ENCODE measurements at places on chromosomes 13 and 19. TPM values are rescaled to one million over a fixed set of nuclear protein-coding genes. Genes with fewer than 3 reads are reported as not detected.

DNA sequence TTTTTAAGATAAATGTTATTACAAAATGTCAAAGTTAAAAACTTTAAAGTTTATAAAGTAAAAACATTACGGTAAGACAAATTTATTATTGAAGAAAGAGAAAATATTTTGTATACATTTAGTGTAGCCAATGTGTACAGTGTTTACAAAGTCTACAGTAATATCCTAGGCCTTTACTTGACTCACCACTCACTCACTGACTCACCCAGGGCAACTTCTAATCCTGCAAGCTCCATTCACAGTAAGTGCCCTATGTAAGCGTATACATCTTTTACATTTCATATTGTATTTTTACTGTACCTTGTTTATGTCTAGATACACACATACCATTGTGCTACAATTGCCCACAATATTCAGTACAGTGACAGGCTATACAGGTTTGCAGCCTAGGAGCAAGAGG, 448.2 kb downstream of the KCTD12 start:
- DNase-seq: no peak

- DNase-seq: peak; percentile 24
These were observed 15.2 kb upstream of the SUPT20H start for GRCh38 chr13:37074703-37075102.

DNA sequence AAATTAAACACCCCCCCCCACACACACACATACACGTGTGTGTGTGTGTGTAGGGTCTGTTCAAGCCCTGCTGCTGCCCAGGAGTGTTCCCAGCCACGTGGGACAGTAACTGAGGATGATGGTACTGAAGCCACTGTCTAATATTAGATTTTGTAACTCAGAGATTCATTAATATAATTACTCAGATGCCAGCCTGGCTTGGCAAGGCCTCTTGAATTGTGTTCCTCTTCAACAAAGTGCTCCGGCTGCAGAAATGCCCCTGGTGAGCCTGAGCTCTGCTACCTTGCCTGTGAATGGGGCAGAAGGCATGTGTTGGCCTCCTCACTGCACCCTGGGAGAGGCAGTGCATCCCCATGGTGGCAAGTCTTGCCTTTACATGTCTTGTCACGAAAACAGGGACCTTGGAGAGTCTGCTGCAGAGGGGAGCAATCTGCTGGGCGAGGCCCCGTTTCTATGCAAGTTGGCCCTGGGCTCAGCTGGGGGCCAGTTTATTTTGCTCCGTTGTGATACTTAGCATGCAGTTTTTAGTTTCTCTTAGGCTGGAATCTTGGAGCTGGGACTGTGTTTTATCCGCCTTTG, 44.0 kb downstream of the NFIX start:
- no peak for DNase-seq

GRCh38 chr13:70311191-70311590, 202.9 kb upstream of the KLHL1 start:
- DNase-seq: peak; percentile 41

GRCh38 chr13:94765814-94766213, 53.5 kb upstream of the SOX21 start:
- no peak for DNase-seq

GRCh38 chr13:114311908-114312307, 2.4 kb upstream of the CHAMP1 start:
- no peak for DNase-seq

- DNase-seq: peak; percentile 84
These were observed at the start of gene POU4F1 for GRCh38 chr13:78603240-78603957. POU4F1 (minus strand) TSS chr13:78603552; CDS start chr13:78603326, 226 bp downstream.

DNA sequence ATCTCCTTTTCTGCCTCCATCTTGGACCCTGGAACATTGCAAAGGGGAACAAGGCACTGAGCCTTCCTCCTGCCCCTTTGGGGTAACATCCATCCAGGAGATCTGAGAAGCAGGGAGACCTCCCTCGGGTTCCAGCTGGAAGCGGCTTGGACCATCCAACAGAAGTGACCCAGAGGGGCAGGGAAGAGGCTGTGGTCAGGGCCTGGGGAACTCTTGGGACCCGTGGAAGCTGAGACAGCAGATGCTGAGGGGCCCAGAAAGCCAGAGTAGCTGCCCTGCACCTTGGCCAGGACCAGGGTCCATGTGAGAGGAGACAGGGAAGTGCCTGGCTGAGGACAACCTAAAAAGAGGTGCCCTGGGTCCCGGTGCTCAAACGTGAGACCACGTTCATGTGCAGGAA, 21.9 kb upstream of the KCTD15 start:
- no peak for DNase-seq

GRCh38 chr19:14441041-14441938, 8.2 kb downstream of the PKN1 start:
- DNase-seq: no peak

STAP2 gene
- total RNA-seq: 3.2 TPM

SIGLEC5 gene
- total RNA-seq: 1.6 TPM

C1QTNF9 gene
- 0.22 TPM for total RNA-seq

CYP4F22 gene
- not detected for total RNA-seq

Measured in spinal cord (tissue), 10 donors.